ENCODE measurements at places on chromosomes 3 and 15. TPM values are rescaled to one million over a fixed set of nuclear protein-coding genes. Genes with fewer than 3 reads are reported as not detected.

DNA sequence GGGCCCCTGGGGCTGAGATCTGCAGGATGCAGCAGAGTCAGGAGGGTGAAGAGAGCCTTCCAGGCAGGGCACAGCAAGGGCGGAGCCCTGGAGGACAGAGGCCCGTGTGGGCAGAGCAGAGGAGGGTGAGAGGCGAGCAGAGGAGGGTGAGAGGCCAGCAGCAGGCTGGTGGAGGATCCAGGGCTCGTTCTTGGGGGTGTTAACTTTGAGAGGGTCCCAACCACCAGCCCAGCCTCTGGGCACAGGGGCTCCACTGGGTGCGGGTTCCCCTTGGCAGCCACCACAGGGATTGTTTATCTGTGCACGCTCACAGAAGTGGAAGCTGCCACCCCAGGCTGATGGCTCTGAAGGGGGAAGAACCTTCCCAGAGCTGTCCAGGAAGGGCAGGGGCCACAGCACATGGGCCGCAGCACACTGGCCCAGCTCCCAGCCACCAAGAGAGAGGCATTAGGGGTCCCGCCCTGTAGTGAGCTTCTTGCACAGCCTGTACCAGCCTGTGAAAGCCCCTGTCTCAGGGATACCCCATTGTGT, 9.3 kb upstream of the PLXND1 start:
- DNase-seq = no peak

DNA sequence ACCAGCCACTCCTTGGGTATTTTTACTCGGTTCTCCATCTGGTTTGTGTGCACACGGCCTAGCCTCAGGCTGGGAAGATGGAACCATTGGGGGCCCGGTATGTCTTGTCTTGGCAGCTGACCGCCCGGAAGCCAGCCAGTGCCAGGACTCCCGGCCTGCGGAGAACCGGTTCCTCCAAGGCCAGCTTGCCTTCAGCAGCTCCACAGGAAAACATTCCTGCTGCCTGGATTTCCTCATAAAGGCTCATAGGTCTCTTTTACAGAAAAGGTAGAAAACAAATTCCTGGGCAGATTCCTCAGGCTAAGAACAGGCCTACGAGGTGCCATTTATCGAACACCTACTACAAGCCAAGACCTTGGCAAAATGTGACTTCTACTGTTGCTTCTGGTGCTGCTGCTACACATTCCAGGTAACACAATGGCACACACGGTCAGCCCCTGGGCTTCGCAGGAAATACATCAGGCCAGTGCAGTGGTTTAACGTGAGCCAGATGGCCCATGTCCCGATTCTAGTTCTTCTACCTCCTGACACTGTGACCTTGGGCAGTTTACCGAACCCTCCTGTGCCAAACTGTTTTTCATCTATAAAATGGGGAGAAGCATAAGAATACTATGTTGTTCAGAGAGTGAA, 141.8 kb downstream of the OPA1 start:
- no peak for DNase-seq

DNA sequence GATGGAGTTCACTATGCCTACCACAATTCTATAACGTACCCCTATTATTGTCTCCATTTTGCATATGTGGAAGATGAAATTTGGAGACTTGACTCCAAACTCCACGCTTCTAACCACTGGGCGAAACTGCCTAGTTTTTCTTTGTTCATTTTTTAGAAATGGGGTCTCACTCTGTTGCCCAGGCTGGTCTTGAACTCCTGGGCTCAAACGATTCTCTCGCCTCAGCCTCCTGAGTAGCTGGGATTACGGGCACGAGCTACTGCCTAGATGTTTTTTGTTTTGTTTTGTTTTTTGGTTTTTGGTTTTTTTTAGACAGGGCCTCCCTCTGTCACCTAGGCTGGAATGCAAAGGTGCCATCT, 584 bp upstream of the RPL32 start:
- no peak for DNase-seq

GRCh38 chr15:57747206-57747896, 40.8 kb downstream of the POLR2M start:
- DNase-seq = no peak

DNA sequence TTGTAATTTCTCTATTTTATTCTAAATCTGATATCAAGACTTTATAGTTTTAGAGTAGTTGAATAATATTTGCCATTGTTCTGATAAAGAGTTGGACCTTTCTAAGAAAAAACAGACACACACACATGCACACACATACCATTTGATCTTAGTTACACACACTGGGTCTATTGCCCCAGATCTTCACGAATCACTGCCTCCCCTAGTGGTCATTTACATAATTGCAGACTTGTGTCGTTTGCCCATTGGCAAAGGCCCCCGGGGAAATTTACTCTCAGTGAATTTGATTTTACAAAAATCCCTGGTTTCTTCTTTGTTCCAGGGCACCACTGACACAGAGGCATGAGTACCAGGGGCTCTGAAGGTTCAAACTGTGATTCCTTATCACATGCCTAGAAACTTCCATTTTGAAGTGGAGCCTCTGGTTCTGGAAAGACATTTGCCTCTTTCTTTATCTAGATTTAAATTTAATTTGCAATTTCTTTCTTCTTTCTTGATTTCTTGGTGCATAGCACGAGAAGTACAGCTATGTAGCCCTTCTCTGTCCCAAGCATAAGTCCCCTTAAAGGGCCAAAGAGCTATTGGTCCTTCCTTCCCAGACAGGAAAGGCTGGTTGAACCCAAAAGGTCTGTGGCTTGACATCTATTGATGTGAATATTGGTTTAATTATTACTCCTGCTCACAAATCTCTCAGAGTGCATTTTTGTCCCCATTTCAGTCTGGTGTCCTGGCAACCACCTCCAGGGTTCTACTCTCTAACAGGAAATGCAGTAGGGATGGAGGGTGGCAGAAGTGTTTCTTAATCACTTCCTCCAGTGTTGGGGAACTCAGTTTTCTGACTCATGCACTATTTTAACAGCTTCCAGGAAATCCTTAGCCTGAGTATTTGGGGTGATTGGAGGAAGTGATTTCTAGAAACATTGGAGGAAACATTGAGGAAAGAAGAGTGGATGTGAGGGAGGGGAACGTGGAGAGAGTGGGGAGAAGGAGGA, 32.4 kb upstream of the SLC6A11 start:
- no peak for DNase-seq

DNA sequence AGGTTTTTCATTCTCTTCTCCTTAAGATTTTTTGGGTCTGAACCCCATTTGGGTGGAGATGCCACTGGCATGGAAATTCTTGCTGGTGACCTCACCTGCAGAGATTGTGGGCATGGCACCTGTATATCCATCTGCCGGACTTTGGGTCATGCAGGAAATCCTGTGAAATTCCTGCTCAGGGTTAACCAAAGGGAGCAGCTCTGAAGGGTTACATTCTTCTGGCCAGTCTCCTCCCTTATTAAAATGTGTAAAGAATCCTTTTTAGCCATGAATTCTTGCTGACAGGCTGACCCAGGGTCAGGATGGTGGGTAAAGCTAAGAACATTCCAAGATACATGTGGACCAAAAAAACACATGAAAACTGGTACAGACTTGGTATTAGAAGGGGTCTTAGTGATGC, 27.4 kb downstream of the ARHGEF26 start:
- DNase-seq = no peak

GRCh38 chr3:160390565-160391138, 8.4 kb downstream of the IFT80 start:
- no peak for DNase-seq

DNA sequence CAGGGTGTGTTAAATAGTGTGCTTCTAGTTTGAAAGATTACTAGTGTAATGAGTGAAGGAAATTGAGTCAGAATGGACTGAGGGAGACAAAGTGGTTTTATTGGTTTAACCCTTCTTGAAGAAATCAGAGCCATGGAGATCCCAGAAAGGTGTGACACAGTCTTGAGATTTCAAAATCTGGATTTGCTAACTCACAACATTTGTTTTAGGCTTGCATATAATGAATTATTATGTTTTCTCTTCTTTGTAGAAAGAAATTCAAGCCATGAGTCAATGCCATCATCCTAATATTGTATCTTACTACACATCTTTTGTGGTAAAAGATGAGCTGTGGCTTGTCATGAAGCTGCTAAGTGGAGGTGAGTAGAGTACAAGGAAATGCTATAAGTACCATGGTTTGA, 25.1 kb downstream of the OXSR1 start:
- no peak for DNase-seq

DNA sequence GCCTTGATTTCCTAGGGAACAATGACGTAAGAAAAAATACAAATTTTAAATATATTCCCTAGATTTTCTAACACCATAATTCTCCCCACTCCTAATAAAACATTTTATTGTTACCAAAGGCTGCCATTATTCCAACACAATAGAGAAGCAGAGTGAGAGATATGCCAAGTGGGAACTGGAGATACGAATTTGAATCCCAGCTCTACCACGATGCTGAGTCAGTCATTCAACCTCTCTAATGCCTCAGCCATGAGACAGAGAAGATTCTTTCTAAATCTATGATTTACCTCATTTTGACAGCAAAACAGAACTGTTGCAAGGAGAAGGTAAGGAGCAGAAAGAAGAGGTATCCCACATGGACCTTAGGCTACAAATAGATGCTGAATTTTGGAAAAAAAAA, 112.5 kb downstream of the IGF2BP2 start:
- DNase-seq = no peak

- DNase-seq = no peak
These were observed 26.3 kb downstream of the FEM1B start for GRCh38 chr15:68303560-68304436.

GRCh38 chr3:143247073-143247472, 127.5 kb downstream of the CHST2 start:
- DNase-seq = no peak

DNA sequence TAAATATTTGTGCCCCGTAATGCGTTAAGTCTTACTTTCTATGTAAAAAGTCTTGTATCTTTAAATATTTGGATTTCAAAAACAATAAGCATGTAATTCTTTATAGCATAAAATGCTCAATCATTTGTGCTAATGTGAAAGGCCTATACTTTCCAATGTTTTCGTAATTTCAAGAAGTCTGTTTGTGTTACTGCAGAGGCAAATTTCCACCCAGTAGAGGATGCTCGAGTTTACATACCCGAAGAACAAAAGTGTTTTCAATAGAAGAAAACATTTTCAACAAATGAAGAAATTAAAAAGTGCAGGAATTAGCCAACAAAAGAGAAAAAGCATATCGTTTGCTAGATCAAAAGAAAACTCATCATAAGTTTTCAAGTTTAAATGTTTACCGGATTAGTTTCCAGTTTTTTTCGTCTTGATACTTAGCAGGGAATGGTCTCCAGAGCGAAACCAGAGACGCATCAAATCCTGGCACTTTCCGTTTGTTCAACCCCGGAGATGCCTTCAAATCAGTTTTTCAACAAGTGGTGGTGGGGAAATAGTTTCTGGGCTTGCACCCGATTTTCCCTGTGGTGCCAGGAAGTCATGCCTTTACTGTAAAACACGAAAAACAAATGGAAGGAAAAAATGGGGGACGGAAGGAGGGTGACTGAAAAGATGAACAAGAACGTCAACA, 1.0 kb downstream of the CGGBP1 start:
- DNase-seq = no peak

DNA sequence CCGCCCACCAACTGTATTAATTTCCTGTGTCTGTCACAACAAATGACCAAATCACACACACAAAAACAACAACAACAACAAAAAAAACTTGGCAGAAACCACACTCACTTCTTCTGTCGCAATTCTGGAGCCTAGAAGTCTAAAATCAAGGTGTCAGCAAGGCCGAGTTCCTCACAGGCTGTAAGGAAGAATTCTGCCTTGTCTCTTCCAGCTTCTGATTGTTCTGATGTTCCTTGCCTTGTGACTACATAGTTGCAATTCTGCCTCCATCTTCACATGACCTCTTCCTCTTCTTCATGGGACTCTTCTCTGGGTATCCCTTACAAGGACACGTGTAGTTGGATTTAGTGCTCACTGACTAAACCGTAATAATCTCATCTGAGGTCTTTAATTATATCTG, 61.4 kb downstream of the IL12A start:
- DNase-seq = no peak

GRCh38 chr15:71426792-71427191, 311.5 kb downstream of the THSD4 start:
- DNase-seq = no peak

DNA sequence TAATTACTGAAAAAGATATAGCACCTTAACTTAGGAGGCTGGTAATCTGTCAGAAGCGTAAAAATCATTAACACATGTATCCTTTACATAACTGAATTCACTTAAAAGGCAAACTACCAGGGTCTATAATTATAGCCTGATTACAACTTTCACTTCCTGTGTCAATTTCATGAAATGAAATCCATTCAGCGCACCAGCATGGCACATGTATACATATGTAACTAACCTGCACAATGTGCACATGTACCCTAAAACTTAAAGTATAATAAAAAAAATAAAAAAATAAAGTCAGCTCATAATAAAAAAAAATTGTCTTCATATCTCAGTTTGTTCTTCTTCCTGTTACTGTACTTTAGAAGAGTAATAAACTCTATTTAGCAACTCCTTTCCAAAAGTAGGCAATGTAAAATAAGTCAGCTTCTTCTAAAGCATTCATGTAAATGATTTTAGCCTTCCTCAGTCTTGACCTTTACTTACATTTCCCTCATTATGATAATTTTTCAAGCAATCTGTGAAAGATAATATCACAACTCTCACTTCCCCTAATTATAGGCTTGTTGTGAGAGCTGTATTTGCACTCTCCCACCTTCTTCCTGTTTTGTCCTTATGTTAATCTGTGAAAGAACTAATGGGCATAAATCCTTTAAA, 50.1 kb downstream of the KBTBD8 start:
- no peak for DNase-seq

DNA sequence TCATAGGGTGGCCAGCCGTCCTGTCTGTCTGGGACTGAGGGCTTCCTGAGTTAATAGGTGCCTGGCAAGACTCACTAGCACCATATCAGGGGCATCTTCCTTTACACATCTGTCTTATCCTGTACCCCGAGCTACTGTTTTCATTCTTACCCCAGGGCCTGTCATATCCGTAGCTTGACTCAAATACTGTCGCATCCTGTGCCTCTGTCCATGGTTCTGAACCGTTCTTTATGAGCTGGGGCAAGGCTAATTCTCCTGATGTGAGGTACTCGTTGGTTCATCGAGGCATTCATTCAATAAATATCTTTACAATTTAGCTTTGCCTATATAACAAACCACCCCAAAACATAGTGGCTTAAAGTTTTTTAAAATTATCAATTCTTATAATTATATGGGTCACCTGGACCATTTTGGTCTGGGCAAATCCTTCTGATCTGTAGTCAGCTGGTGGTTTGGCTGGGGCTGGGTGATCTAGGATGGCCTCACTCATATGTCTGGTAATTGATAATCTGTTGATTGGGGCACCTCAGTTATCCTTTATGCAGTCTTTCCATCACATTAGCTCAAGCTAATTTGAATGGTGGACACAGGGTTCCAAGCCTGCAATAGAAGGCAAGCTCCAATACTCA, 121.2 kb downstream of the TLE3 start:
- DNase-seq = no peak

Gene C3orf20
- not detected for total RNA-seq

Gene UBE2E2
- total RNA-seq = 34.1 TPM

Gene UROC1
- not detected for total RNA-seq

Gene UPK1B
- total RNA-seq = not detected

Gene LRRC58
- total RNA-seq = 16.9 TPM

Gene ANKRD34C
- total RNA-seq = not detected

Gene NR1D2
- 20.7 TPM for total RNA-seq

Gene CCNL1
- 143 TPM for total RNA-seq

Gene LRRC57
- 21.1 TPM for total RNA-seq

Gene CHCHD6
- 9.3 TPM for total RNA-seq

Gene NCKIPSD
- 6.9 TPM for total RNA-seq

All from pulmonary artery endothelial cell (primary cell).